Right lung (tissue), 10 donors: ENCODE measurements at places on chromosomes 7 and 10.

DNA sequence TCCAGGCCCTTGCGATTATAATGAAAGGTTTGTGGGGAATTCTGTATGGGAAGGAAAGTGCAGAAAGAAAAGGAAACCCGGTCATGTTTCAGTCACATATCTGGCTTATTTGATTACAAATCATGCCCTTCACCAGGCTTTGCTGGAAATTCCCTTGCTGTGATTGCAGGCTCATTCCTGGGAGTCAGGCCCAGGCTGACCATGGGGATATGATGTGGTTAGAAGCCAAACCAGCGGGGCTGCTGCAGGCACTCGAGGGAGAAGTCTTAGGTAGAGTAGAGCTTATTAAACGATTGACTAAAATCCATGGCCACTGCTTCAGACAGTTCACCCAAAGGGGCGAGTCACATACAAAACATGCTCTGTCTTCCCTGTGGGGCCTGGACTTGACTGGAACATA lies 16.2 kb downstream of the PKD1L1 start:
- no peak for DNase-seq

DNA sequence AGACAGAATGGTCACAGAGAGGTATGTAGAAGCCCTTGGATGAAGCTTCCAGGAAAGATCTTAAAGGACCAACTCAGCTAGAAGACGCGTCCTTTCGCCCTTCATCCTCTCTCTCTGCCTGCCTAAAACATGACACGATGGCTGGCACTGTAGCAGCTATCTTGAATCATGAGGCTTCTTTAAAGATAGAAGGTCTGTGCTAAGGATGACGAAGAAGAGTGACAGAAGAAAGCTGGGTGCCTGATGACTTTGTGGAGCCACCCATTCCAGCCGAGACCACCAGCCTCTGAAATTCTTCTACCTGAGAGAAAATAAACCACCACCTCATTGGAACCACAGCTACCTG lies 25.5 kb downstream of the WDR86 start:
- DNase-seq: no peak

DNA sequence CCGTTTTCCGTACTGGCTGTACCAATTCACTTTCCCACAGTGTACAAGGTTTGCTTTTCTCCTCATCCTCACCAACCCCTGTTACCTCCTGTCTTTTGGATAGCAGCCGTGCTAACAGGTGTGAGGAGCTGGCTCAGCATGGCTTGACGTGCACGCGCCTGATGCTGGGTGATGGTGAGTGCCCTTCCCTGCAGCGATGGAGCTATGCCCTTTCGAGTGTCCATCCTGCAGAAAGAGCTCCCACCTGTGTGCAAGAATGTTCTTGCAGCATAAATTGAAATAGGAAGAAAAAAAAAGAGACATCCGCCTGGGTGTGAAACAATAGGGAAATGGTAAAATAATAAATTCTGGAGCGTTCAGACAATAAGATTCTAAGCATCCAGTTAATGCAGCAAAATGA lies 9.5 kb upstream of the UBE3C start:
- no peak for DNase-seq

- DNase-seq: no peak
Observed at GRCh38 chr7:57426629-57427003, 23.4 kb upstream of the ZNF716 start.

DNA sequence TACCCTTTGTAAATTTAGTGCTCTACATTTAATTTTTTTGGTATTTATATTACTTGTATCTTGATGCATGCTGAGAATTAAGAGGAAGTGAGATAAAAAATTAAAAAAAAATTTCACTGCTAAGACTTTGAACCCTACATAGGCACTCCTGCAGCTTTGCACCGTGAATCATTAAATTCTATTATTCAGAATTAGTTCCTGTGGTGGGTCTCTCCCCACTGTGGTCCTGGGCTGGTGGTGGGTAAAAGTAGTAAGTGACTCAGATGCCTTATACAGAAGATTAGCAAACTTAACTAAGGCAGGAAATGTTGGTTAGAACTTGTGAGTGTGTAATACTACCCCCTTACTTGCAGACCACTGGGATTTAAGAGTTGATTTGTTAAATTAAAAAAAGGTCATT lies 72.6 kb downstream of the AP3M1 start:
- DNase-seq: no peak
